ENCODE measurements at places on chromosomes 7 and 10.
A peak's percentile ranks its signal among the peaks of the same experiment; 100 is the strongest.

DNA sequence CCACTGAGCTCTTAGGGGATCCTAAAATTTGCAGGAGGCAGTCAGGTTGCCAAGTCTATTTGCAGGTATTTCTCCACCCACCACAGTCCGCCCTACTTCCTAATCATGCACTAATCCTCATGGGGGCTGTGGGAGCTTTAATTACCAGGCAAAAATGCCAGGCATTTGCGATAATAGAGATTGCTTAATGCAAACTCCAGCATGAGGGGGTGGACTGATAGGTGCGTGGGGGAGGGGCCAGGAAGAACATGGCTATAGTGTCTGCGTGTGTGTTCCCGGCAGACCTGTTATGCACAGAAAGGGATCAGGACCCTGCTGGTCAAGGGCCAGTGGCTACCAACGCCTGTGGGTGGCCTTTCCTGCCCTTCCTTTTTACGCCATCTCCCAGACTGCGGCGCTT is 15.6 kb upstream of the AQP1 start:
- no peak for DNase-seq

DNA sequence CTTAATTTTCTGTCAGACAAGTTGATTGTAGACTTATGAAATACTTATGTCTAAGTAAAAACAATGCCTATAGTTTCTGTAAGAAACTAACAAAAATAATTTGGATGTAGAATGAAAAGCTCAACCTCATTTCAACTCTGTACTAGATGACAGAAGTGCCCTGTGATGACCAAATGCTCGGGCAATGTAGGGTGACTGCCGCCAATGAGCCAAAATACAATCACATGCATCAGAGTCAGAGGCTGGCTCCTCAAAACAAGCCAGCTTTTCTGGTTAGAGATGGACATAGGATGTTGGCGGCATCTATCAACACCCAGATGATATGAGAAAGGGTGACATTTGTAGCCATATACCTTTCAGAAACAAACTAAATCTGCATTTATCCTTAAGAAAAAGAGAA is 23.9 kb downstream of the LMOD2 start:
- no peak for DNase-seq

DNA sequence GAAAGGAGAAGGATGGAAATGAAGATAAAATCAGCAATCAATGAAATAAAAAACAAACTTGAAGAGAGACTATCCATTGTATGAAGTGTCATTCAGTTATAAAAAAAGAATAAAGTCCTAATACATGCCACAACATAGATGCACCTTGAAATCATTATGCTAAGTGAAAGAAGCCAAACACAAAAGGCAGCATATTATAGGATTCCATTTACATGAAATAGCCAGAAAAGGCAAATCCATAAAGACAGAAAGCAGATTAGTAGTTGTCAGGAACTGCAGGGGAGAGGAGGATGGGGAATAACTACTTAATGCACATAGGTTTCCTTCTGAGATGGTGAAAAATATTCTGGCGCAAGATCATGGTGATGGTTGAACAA is 6.6 kb upstream of the PON1 start:
- DNase-seq = no peak

- DNase-seq = no peak
These were observed 283.4 kb downstream of the GRID1 start for GRCh38 chr10:86083206-86083605.

GRCh38 chr7:27501001-27501400 is 161.7 kb downstream of the HIBADH start:
- no peak for DNase-seq

GRCh38 chr7:93889261-93889660 is 1.3 kb downstream of the TFPI2 start:
- DNase-seq = no peak

DNA sequence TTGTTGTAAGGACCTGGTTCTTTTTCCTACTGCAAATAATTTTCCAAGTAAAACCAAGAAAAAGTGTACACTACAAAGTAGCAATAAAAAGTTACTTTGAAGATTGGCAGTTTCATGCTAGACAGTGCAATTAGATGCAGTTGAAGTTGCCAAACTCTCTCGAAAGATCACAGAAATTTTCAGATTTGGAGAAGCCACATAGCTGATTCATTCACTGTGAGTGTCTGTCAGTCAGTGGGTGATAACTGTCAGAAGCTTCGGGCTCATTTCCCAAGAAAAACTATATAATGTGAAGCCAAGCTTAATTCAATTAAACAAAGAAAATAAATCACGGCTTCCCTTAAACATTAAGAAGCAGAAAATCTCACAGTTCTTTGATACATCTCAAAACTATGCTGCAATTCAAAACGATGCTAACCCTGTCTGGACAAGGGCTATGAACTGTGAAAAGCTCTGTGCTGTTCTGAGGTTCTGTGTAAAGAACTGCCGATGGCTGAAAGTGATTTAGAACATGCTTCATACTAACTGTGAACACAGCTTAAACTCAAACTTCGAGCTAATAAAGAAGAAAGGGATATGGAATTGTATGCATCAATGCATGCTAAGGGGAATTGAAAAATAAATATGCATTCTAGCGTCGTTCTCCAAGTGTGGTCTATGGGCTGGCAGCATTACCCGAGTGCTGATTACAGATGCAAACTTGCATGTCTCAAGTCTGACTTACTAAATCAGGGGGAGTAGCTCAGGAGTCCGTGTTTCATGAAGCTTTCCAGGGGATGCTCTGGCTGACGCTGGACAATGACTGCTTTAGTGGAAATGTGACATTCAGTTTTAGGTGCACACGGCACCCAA is 557.4 kb downstream of the CALN1 start:
- DNase-seq = no peak

- DNase-seq = no peak
These were observed 148.0 kb downstream of the FGFR2 start for GRCh38 chr10:121450247-121450646.

DNA sequence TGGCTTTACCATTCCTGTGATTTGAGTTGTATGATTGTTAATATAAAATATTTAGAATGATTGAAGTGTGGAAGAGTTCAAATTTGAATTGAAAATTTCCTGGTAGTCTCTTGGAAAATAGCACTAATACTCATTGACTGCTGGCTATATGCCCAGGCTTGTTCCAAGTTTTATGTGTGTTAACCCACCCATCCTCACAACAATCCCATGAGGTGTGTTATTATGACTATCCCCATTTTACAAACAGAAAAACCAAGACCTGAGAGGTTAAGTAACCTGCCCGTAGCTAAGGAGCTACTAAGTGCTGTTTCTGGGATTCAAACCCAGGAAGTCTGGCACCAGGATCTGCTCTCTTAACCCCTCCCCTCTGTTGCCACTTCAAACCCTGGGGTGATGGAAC is 213.9 kb downstream of the CREB5 start:
- DNase-seq = no peak

DNA sequence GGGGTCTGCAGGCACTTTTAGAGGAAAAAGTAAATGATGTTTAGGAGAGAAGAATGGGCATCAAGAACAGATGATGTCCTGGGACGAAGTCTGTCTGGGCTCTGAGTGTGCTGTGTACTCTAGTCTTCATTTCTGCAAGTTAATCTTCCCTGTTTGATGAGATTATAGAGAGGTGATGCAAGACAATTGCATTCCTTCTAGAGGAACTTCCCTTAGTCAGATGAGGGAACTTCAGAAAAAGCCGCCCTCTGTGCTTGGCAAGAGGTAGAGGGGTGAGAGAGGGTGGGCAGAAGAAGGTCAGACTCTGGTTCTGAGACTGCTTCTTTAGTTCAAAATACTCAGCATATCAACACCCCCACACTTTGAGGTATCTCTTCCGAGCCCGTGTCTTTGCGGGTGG is 797.9 kb downstream of the LRMDA start:
- DNase-seq = no peak

- no peak for DNase-seq
These were observed 11.7 kb downstream of the TMEM184A start for GRCh38 chr7:1544178-1544895.

DNA sequence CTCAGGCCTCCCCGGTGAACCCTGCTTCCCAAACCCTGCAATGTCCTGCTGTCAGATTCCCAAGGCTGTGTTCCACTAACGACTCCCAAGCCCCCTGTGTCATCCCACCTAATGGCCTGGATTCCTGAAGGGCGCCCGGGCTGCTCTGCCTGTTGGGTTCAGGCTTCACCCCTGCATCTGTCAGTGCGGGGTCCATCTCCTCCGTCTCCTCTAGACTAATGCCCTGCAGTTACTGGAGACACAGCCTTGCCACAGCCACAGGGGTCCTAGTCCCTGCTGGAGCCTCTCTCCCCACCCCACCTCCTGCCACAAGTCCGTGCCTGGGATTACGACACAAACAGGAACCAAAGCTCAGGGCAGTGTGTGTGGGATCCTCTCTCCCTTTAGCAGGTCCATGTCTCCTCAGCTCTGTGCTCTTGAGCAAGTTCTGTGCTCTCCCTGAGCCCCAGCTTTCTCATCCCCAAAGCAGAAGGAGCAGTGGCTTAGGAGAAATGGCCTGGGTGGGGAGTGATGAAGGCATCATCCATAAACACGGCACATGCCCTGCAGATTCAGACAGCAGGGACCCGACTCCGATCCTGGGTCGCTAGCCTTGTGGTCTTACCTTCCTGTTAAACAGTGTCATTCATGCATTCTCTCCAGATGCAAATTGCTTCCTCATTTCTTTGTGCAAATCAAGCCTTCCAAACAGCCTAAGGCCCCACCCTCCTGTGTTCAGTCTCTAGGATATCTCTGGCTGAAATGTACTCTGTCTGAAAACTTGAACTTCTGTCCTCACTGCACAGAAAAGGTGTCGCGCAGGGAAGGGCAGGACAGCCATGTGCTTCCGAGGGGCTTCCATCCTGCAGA is 8.2 kb upstream of the RBP3 start:
- DNase-seq = no peak

GRCh38 chr10:101041252-101041761 is 10.3 kb downstream of the SFXN3 start:
- DNase-seq = peak; percentile 11

DNA sequence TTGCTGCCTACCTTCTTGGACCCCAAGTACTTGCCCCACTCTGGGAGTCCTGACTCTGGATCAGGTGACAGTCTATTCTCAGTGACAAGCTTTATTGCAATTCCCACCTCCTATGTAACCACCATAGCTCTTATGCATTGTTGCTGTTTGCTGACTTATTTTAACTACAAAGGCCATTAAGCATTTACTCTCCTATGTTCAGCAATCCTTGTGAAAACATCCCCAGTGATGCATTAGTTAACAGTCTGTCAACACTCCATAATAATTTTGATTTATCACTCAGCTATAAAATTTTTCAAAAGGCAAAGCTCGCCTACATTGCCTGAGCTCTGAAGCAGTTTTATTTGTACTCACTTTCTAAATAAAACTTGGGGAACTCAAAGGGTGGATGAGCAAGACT is 871.8 kb upstream of the SORCS1 start:
- DNase-seq = no peak

DNA sequence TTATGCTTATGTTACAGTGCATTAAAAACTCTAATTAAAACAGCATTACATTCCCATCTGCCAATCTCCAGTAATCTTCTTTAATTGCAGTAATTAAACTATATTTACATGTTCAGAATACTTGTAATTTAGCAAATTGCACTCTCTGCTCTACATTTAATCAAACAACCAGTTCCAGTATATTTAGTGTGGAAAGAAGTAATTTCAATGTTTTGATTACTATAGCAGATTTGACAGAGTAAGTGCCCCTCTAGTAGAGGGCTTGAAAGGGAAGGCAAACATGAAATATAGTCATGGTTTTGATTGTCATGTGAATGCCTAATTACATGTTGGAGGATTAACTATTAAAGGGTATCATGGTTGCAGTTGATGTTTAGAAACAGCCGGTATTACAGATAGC is 739.7 kb downstream of the AUTS2 start:
- peak; percentile 91 for DNase-seq

- DNase-seq = no peak
These were observed 63.5 kb upstream of the LRRN3 start for GRCh38 chr7:111027396-111027795.

DNA sequence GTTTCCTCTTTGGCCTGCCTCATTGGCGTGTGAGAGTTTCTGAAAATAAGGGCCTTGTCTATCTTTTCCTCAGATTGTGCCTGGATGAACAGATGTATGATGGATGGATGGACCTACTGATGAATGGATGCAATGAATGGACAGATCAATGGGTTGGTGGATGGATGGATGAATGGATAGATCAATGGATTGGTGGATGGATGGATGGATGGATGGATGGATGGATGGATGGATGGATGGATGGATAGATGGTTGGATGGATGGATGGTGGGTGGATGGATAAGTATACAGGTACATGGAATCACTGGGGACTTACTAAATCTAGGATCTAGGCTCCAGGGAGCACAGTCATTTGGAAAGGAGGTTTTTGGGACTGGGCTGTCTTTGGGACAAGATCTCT is 331.9 kb downstream of the GRID1 start:
- DNase-seq = no peak

GRCh38 chr7:107469929-107470328 is at the start of gene GPR22:
Gene GPR22, plus strand, starts transcription at chr7:107470057. Its CDS starts 4,004 bp downstream, at chr7:107474061.
- peak; percentile 50 for DNase-seq

GRCh38 chr10:18134509-18134908 is 5.7 kb upstream of the CACNB2 start:
- no peak for DNase-seq

GRCh38 chr7:11212816-11213215 is 239.1 kb downstream of the PHF14 start:
- DNase-seq = no peak

- no peak for DNase-seq
These were observed 76.1 kb upstream of the LYZL2 start for GRCh38 chr10:30705625-30706149.

DNA sequence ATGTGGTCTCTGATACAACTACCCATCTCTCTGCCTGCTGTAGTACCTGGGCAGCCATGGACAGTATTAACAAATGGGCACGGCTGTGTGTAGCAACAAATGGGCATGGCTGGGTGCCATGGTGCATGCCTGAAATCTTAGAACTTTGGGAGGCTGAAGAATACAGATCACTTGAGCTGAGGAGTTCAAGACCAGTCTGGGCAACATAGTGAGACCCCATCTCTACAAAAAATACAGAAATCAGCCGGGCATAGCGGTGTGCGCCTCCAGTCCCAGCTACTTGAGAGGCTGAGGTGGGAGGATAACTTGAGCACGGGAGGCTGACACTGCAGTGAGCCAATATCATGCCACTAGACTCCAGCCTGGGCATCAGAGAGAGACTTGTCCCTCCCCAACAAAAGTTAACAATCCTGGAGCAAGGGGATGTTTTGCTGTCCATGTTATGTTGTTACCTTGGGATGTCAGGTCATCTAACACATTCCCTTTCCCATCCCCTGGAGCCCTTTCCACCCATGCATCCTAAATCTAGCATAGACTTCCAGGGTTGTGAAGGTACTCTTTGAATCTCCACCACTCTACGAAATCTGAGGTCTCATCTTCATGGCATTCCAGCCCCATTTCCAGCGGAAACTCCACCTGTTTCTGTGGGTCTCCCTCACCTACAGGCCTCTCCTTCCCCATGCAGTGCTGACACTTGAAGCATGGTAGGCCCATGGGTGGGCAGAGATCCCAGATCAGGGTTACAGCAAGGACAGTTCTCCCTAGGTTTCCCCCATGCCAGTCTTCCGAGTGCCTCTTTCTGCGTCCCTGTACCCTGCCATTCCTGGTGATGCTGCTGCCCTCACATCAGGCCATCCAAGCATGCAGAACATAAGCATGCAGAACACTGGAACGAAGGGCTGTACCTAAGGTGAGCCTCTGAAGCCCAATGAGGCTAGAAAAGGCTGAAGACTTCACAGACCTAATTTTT is 13.1 kb downstream of the FXYD4 start:
- DNase-seq = no peak
